ENCODE measurements at places on chromosomes 16 and 17. TPM values are rescaled to one million over a fixed set of nuclear protein-coding genes. Genes with fewer than 3 reads are reported as not detected.

SULT1A1 gene
- 9.7 TPM for total RNA-seq

BRIP1 gene
- total RNA-seq: 0.13 TPM

BICDL2 gene
- not detected for total RNA-seq

SLC7A6OS gene
- 8.4 TPM for total RNA-seq

TLCD1 gene
- total RNA-seq: not detected

DNA sequence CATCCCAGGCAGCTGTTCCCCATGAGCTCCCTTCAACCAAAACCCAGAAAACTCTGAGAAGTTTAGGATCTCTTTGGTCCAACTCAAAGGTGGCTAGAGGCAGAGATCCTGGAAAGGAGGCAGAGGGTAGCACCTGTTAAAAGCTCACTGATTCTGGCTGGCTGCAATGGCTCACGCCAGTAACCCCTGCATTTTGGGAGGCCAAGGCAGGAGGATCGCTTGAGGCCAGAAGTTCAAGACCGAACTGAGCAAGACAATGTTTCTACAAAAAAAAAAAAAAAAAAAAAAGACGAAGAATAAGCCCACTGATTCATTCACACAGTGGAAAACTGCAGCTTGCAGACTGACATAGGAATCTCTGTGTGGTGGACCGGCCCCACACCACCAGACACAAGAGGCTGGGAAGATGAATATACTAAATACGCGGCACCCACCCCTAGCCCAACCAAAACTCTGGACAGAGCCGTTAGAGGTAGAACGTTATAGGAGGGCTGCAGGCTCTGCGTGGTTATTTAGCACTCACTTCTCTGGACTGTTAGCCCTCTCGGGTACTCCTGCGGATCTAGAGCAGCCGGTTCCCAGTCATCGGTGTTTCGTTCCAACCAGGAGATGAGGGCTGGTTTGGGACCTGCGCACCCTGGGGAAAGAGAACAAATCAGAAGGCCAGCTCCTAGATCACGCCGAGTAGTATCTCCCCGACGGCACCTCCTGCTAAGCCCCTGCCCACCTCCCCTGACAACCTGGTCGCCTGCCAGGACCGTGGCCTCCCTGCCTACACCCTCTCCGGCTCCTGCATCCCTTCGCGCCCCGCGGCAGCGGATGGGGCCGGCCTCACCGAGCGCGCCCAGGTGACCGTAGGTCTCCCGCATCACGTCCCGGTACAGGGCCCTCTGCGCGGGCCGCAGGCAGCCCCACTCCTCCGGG lies 925 bp downstream of the ZNF689 start:
- H3K4me1 ChIP-seq: no peaks in the 10 kb centered on the region
- peaks cover 36% of the 10 kb centered on the region for H3K36me3 ChIP-seq
- H3K27me3 ChIP-seq: no peaks in the 10 kb centered on the region
- H3K4me3 ChIP-seq: peak overlapping the region; percentile 80
- H3K27ac ChIP-seq: peak overlapping the region; percentile 92
- no peak for DNase-seq

GRCh38 chr16:77918809-77919707 lies 103.3 kb upstream of the CLEC3A start:
- H3K4me3 ChIP-seq: no peak overlapping the region
- no peaks in the 10 kb centered on the region for H3K27me3 ChIP-seq
- H3K36me3 ChIP-seq: no peaks in the 10 kb centered on the region
- no peak for DNase-seq

- peak overlapping the region; percentile 63 for H3K4me3 ChIP-seq
- peaks cover 75% of the 10 kb centered on the region for H3K4me1 ChIP-seq
- peak overlapping the region; percentile 88 for H3K27ac ChIP-seq
Observed at GRCh38 chr17:74212209-74212912, 1.0 kb upstream of the TTYH2 start.

- H3K36me3 ChIP-seq: no peaks in the 10 kb centered on the region
- H3K27ac ChIP-seq: no peak overlapping the region
- DNase-seq: no peak
- no peak overlapping the region for H3K4me3 ChIP-seq
- no peaks in the 10 kb centered on the region for H3K27me3 ChIP-seq
- H3K4me1 ChIP-seq: no peaks in the 10 kb centered on the region
Observed at GRCh38 chr16:68013440-68013839, 2.3 kb downstream of the DPEP2NB start.

DNA sequence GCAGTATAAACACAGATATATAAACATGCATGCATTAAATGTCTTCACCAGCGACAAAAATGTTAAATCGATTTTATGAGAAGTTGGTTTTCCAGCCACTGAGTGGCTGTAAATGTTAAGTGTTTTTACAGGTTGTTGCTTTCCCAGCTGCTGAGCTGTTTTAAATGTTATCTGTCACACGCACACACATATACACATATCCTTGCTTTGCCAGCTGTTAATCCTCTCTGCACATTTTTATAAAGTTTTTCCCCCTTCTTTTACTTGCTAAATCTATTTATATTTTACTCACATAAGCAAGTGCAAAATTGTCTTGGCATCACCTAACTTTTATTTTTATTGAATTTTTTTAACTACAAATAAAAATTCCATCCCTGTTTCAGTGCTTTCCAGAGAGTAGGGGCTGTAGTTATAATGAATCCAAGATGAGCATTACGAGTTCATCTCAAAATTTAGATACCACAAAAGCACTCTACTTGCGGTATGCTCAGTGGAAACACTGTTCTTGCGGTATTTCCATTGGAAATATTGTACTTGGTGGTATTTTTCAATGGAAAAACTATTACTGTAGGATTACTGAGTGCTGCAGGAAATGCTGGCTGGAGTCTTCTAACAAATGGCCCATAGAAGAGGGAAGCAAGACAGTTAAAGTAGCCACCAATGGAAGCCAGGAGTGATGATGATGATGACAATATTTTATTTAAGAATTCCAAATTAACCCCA lies 124.9 kb upstream of the KCNJ16 start:
- no peak for DNase-seq
- no peaks in the 10 kb centered on the region for H3K27me3 ChIP-seq
- H3K4me3 ChIP-seq: no peak overlapping the region
- no peaks in the 10 kb centered on the region for H3K36me3 ChIP-seq

DNA sequence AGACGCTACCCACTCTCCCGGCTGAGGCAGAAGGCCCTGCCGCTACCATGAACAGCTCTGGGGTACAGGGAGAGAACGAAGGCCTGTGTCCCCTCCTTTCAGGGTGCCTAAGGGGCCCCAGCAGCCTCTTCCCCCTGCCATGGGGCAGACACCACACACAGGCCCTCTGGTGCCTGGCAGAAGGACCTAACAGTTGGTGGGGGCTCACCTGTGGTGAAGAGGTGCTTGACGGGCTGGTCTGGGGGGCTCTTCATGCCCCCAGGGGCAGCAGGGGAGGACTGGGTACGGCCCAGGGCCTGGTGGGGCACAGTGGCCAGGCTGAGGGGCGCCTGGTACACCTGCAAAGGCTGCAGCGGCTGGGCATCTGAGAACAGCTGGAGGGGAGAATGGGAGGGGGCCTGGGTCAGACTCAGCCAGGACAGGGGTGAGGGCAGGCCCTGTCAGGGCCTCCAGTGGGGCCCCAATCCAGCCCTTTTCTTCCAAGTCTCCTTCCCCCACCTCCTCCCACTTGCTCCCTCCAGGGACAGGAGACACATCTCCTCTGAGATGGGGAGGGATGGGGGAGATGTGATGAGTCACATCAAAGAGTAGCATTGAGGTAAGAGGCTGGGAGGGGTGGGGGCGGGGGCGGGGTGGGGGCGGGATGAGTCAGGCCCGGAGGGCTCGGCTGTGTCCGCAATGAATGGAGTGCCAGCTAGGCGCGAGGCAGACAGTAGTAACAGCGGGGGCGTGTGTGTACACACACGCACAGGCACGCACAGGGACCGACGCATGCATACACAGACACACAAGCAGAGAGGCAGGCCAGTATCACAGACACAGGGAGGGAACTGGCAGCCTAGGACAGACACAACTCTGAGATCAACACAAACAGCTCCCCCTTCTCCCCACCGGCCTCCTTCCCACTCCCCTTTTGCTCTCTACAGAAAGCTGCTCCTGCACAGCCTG lies 16.1 kb downstream of the G6PC3 start:
- peaks cover 88% of the 10 kb centered on the region for H3K36me3 ChIP-seq
- H3K27me3 ChIP-seq: no peaks in the 10 kb centered on the region
- DNase-seq: peak; percentile 53
- no peak overlapping the region for H3K4me3 ChIP-seq
- H3K4me1 ChIP-seq: no peaks in the 10 kb centered on the region

GRCh38 chr17:29368926-29369325 lies 21.2 kb upstream of the TAOK1 start:
- no peak overlapping the region for H3K27ac ChIP-seq
- H3K36me3 ChIP-seq: no peaks in the 10 kb centered on the region
- H3K27me3 ChIP-seq: no peaks in the 10 kb centered on the region
- no peak for DNase-seq
- H3K4me3 ChIP-seq: no peak overlapping the region

- H3K27me3 ChIP-seq: no peaks in the 10 kb centered on the region
- H3K4me1 ChIP-seq: peaks cover 73% of the 10 kb centered on the region
- H3K4me3 ChIP-seq: no peak overlapping the region
- no peak for DNase-seq
- H3K36me3 ChIP-seq: no peaks in the 10 kb centered on the region
- peak overlapping the region; percentile 28 for H3K27ac ChIP-seq
Observed at GRCh38 chr16:72972878-72973571, 74.9 kb downstream of the ZFHX3 start.

DNA sequence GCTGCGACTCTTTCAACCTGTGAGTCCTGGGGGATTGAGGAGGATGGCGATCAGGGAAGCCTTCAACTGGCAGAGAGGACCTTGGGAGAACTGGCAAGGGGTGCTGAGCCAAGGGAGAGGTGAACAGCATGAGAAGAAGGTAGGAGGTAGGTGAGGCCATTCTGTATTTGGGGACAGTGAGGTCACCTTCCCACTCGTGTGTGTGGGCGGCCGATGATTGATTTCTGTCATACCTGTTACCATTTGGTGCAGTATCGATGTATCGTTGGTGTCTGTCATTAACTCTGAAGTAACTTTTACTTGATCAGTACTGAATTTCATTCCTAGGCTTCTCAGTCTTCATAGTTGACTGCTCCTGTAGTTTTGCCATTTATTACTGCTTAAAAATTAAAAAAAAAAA lies 3.8 kb downstream of the ARSG start:
- no peaks in the 10 kb centered on the region for H3K27me3 ChIP-seq
- DNase-seq: no peak
- H3K27ac ChIP-seq: no peak overlapping the region
- H3K4me1 ChIP-seq: peaks cover 33% of the 10 kb centered on the region

DNA sequence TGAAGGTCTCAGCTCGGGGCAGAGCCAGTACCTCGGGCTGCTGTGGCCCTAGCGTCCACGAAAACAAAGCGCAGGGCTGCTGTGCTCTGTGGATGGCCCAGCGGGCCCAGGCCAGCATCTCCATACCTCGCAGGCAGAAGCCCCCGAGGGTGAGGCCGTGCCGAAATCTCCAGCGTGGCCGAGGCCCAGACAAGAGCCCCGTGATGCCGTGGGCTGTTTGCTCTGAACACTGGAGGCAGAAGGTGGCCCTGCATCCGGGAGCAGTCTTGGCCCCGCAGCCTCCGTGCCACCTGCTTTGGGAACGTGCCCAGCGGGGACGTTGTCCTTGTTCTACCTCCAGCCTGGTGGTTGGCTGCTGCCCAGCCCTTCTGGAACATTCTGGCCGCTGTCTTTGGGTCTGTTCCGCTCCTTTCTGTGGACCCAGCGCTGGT lies 121.4 kb downstream of the BANP start:
- no peaks in the 10 kb centered on the region for H3K4me1 ChIP-seq
- no peak overlapping the region for H3K4me3 ChIP-seq
- no peaks in the 10 kb centered on the region for H3K27me3 ChIP-seq
- DNase-seq: no peak
- H3K36me3 ChIP-seq: no peaks in the 10 kb centered on the region
- no peak overlapping the region for H3K27ac ChIP-seq

DNA sequence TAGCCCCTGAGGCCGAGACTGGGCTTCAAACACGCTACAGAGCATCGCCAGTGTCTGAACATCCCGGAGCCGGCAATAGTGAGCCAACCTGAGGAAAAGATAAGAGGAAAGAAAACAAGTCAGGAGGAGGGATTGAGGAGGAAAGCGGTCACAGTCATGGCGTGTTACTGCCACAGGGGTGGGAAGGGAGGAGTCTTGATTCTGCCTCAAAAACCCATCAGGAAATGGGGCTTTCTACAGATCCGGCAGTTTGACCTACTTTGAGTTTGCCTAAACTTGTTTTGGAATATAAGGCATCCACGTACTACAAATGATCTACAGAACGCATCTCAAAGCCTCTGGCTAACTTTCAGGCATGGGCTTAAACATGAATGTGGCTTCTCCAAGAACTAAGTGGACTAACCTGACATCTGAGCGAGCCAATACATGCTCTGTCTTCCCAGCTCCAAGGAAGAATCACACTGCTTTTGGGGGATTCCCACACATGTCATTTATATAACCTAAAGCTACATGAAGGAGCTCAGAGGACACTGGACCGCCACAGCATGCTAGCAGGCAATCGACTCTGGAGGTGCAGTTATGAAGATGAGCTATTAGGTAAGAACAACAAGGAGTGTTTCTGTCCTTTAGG lies 96.6 kb downstream of the WDR59 start:
- no peaks in the 10 kb centered on the region for H3K27me3 ChIP-seq
- peaks cover 93% of the 10 kb centered on the region for H3K36me3 ChIP-seq
- no peaks in the 10 kb centered on the region for H3K4me1 ChIP-seq
- H3K4me3 ChIP-seq: no peak overlapping the region
- no peak overlapping the region for H3K27ac ChIP-seq

DNA sequence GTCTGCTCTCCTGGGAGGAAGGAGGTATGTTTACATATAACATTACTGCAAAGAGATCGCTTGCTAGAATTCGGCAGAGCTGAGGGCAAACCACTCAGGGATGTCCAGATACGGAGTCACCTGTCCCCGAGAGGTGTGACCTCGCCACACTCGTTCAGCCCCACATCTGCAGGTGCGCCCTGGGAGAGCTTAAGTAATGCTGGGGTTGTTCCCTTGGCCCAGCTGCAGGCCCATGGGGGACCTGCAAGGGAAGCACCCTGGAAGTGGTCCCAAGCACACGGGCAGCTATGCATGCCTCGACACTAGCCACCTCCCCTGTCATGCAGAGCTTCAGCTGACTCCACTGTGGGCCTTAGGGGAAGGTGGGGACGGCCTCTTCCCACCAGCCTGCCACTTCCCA lies 22.2 kb downstream of the USP22 start:
- peaks cover 36% of the 10 kb centered on the region for H3K4me1 ChIP-seq
- no peaks in the 10 kb centered on the region for H3K36me3 ChIP-seq
- H3K27ac ChIP-seq: peak overlapping the region; percentile 47
- DNase-seq: no peak
- H3K27me3 ChIP-seq: no peaks in the 10 kb centered on the region
